ENCODE measurements at places on chromosomes 11 and 22. TPM values are rescaled to one million over a fixed set of nuclear protein-coding genes. Genes with fewer than 3 reads are reported as not detected.

The TRPC6 gene
- total RNA-seq, result 9.8 TPM

- no peak overlapping the region for H3K4me3 ChIP-seq
- H3K27ac ChIP-seq, result no peak overlapping the region
- no peaks in the 10 kb centered on the region for H3K36me3 ChIP-seq
Measured at GRCh38 chr11:6674862-6675261, 8.3 kb downstream of the MRPL17 start.

DNA sequence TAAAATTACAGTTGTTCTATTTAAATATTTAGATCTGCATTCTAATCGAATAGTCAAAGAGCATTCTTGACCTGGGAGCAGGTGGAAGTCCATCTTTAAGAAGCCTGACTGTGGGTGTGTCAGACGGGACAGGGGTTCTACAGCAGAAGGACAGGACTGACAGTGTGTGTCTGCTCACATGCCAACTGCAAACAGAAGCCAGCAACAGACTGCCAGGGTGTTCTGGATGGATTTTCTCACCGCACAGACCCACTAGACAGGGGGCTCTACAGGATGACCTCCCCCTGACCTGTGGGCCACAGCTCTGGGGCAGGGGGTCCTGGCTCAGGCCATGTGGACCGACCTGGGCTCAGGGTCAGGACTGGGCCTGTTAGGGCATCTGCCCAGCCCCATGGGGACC is 22.8 kb upstream of the NAP1L4 start:
- peaks cover 10% of the 10 kb centered on the region for H3K4me1 ChIP-seq
- peaks cover 93% of the 10 kb centered on the region for H3K36me3 ChIP-seq
- H3K4me3 ChIP-seq, result no peak overlapping the region
- H3K27me3 ChIP-seq, result no peaks in the 10 kb centered on the region
- no peak overlapping the region for H3K27ac ChIP-seq

The TPBGL gene
- total RNA-seq, result 0.20 TPM

GRCh38 chr11:95138448-95138847 is 48.8 kb downstream of the ENDOD1 start:
- no peak overlapping the region for H3K4me3 ChIP-seq
- no peaks in the 10 kb centered on the region for H3K36me3 ChIP-seq
- H3K27ac ChIP-seq, result no peak overlapping the region

The OR8G5 gene
- total RNA-seq, result not detected

The DRD2 gene
- 0.69 TPM for total RNA-seq

The PRR5L gene
- total RNA-seq, result 29.6 TPM

DNA sequence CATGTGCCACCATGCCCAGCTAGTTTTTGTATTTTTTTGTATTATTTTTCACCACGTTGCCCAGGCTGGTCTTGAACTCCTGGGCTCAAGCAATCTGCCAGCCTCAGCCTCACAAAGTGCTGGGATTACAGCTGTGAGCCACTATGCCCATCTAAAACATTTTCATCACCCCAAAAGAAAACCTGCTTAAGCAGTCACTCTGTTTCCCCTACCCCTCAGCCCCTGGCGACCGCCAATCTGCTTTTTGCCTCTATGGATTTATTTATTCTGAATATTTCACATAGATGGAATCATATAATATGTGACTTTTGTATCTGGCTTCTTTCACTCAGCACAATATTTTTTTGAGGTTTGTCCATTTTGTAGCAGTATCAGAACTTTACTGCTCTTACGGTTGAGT is 18.6 kb upstream of the P2RY2 start:
- no peaks in the 10 kb centered on the region for H3K27me3 ChIP-seq
- H3K36me3 ChIP-seq, result no peaks in the 10 kb centered on the region
- no peak for DNase-seq
- no peak overlapping the region for H3K27ac ChIP-seq

DNA sequence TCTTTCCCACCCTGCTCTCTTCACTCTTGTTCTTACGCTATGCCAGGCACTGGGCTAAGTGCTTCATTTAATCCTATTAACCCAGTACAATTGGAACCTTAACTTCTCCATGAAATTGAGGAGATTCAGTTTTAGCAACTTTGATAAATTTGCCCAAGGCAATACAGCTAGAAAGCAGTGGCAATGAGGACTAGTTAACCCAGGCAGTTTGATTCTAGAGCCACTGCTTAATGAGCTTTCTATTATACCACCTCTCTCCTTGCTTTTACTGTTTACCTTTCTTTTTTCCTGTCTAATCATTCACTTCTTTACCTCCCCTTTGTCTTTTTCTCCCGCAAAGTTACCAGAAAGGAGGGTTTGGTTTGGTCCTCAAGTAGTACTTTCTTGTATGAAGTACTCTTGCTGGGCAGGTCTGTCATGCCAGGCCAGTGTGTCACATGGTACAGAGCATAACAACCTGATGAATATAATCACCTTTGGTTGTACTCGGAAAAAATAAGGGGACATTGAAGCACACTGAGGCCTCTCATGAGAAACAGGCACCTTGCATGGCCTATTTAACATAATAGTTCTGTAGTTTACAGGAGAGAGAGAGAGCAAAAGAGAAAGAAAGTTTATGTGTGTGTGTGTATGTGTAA is 70.6 kb downstream of the PDHX start:
- no peak for DNase-seq
- H3K36me3 ChIP-seq, result peaks cover 7% of the 10 kb centered on the region
- H3K4me3 ChIP-seq, result no peak overlapping the region
- no peaks in the 10 kb centered on the region for H3K27me3 ChIP-seq

DNA sequence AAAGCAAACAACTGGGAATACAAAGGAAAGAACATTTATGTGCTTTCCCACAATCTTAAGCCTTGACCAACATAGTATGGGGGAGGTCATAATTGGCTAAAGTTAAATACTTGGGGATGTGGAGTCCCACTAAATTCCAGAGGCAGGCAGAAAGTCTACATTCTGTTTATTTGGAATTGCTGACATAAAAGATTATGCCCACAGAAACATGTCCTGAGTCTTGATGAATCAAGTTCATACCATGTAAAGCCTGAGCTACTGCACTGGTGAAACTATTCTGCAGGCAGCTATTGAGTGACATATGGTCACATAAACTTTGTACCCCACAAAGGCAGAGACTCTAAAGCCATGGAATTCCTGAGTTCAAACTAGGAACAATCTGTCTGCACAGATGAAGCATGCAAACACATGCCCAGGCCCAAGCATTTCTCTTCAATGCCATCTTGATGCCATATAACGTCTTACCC is 69.9 kb upstream of the CHRM4 start:
- no peak overlapping the region for H3K27ac ChIP-seq
- no peaks in the 10 kb centered on the region for H3K27me3 ChIP-seq
- peaks cover 12% of the 10 kb centered on the region for H3K4me1 ChIP-seq
- no peak overlapping the region for H3K4me3 ChIP-seq
- no peak for DNase-seq

GRCh38 chr11:7167976-7168740 is 79.4 kb downstream of the RBMXL2 start:
- H3K27me3 ChIP-seq, result no peaks in the 10 kb centered on the region
- H3K27ac ChIP-seq, result no peak overlapping the region
- H3K4me1 ChIP-seq, result no peaks in the 10 kb centered on the region
- H3K4me3 ChIP-seq, result no peak overlapping the region
- no peaks in the 10 kb centered on the region for H3K36me3 ChIP-seq

DNA sequence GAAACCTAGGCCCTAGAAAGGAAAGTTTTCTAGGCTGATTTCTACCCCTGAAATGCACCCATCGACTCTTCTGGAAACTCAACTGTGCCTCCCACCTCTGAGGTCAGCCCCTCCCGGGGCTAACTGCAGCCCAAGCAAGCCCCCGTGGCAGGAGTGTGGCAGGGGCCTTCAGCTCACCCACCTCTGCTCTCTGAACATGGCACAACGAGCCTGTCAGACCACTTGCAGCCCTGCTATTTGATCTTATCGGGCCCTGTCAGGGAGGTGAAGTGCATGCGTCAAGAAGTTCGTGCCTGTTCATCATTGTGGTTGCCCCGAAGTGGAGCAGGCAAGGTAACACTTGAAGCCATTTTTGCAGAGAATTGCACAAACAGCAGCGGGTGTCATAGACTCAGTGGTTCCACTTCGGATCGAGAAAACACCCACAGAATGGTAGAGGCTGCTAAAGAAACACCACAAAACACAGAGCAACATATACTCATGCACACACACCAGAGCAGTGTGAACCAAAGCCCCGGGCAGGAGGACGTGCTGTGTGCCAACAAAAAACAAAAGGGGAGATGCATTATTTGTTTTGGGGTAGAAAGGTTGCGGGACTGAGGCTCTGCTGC is 262.7 kb downstream of the ETS1 start:
- H3K4me3 ChIP-seq, result no peak overlapping the region
- no peaks in the 10 kb centered on the region for H3K27me3 ChIP-seq
- H3K27ac ChIP-seq, result no peak overlapping the region
- H3K36me3 ChIP-seq, result no peaks in the 10 kb centered on the region
- DNase-seq, result no peak

DNA sequence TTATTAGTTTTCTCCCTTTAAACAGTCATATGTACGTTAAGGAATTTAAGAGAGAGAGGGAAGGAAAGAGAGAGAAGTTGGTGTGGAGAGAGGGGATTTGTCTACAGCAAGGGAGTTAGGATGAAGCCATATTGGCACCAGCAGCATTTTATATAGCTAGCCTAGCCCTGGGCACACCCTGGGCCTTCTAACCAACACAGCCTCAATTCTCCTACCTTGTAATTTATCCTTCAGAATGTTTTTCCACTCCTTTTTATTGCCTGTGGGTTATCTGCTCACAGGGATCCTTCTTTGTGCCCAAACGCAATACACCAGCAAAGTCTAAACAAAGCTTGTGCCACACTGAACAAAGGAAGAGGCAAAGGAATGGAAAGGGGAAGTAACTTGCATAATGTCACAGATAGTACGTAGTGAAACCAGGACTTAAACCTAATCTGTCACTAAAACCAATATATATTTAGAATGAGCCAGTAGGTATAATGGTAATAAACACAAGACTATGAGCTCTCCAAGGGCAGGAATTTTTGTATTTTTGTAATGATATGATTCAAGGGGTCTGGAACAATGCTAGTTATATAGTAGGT is 613.8 kb upstream of the TENM4 start:
- DNase-seq, result no peak
- H3K4me1 ChIP-seq, result no peaks in the 10 kb centered on the region
- H3K4me3 ChIP-seq, result no peak overlapping the region
- H3K27ac ChIP-seq, result no peak overlapping the region
- H3K27me3 ChIP-seq, result no peaks in the 10 kb centered on the region

- peaks cover 39% of the 10 kb centered on the region for H3K27me3 ChIP-seq
- H3K4me3 ChIP-seq, result peak within 1 kb of the TSS; percentile 60
- peak within 1 kb of the TSS; percentile 47 for H3K27ac ChIP-seq
Measured at GRCh38 chr22:38467904-38468442, at the start of gene KDELR3. Gene KDELR3, plus strand, starts transcription at chr22:38468096. Its CDS starts 138 bp downstream, at chr22:38468234.

DNA sequence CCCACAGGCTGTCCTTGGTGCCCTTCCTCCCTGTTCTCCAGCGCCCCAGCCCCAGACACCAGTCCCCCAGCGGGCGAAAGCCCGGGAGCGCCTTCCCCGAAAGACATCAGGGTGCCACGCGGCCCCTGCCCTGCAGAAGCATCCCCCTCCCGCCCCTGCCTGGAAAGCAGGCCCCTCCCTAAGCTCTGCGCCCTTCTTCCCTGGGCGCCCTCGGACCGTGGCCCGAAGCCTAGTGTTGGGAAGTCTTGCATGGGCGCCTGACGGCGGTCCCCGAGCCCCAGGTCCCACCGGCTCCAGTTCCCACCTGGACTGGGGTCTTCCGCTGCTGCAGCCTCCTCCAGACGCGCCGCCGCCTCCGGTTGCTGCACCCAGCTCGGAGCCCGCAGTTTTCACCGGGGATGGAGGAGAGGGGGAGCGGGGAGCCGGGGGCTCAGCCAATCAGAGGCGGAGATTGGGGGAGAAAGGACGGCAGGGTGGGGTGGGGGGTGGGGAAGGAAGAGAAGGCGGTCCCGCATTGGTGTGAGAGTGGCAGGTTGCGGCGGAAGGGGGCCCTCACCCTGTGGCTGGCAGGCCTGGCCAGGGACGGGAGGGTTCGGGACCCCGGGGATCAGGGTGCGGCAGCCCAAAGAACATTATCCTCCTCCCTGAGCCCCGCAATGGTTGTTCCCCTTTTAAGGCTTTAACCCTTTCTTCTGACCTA is at the start of gene THY1:
THY1 (minus strand) TSS at position 364 of the 700 bp plus-strand sequence. CDS start 2,267 bp downstream, outside the sequence.
- H3K36me3 ChIP-seq, result peaks cover 24% of the 10 kb centered on the region
- peak within 1 kb of the TSS; percentile 76 for H3K4me3 ChIP-seq
- H3K27me3 ChIP-seq, result peaks cover 2% of the 10 kb centered on the region
- DNase-seq, result peak; percentile 79

DNA sequence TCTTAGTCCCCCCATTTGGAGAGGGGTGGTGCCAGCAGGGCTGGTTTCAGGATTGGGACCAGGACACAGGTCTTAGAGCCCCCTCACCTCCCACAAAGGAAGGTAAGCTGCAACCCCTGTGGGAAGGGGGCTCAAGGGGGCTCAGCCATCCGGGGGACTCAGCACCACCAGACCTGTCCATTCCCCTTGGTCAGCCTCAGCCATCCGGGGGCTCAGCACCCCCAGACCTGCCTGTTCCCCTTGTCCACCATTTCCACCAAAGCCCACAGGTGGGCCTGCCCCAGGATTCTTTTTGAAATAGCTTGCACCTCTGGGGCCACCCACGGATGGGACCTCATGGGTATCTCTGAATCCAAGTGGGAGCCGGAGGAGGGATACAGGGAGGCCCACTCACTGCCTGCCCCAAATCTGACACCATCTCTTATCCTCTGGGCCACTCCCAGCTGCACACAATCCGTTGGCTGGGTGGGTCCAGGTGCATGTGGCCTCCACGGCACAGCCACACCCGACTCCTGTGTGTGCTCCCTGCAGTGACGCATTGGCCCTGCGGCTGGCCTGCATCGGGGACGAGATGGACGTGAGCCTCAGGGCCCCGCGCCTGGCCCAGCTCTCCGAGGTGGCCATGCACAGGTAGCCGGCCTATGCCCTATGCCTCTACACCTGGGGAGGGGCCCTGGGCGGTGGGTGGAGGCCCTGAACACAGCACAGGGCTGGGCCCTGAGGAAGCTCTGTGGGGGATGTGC is 15.9 kb downstream of the MCAT start:
- peaks cover 41% of the 10 kb centered on the region for H3K36me3 ChIP-seq
- no peak for DNase-seq

The MS4A5 gene
- not detected for total RNA-seq

DNA sequence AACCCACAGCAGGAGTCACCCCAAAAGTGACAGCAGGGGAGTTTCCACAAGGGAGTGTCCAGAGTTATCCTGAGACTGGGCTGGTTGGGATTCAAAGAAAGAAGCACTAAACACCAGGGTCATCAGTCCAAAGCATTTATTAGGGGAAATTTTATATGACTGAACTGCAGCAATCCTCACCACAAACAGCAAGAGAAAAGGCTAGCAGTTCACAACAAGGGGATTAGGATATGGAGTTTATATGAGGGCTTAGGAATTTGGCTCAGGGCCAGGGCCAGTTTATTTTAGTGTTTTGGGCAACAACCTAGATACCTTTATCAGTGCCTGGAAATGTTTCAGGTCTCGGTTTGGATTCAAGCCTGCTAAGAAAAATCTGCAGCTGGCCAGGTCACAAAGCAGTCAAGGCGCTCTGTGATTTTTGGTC is 4.6 kb upstream of the TMEM126A start:
- no peaks in the 10 kb centered on the region for H3K36me3 ChIP-seq
- DNase-seq, result no peak
- H3K27ac ChIP-seq, result no peak overlapping the region
- peaks cover 4% of the 10 kb centered on the region for H3K27me3 ChIP-seq
- no peak overlapping the region for H3K4me3 ChIP-seq

- no peaks in the 10 kb centered on the region for H3K27me3 ChIP-seq
- H3K4me1 ChIP-seq, result peaks cover 5% of the 10 kb centered on the region
- no peaks in the 10 kb centered on the region for H3K36me3 ChIP-seq
- H3K4me3 ChIP-seq, result no peak overlapping the region
- no peak for DNase-seq
- H3K27ac ChIP-seq, result no peak overlapping the region
Measured at GRCh38 chr11:130819625-130820024, 96.7 kb downstream of the SNX19 start.

The MRGPRX3 gene
- not detected for total RNA-seq

Measured in spinal cord (tissue), 10 donors.